ENCODE measurements at places on chromosomes 5 and 9. TPM values are rescaled to one million over a fixed set of nuclear protein-coding genes. Genes with fewer than 3 reads are reported as not detected.

CAMLG gene
- 23.6 TPM for total RNA-seq

GRCh38 chr9:111052791-111053190, 14.5 kb upstream of the LPAR1 start:
- no peak overlapping the region for H3K27ac ChIP-seq
- H3K4me3 ChIP-seq: no peak overlapping the region
- no peaks in the 10 kb centered on the region for H3K27me3 ChIP-seq
- no peaks in the 10 kb centered on the region for H3K4me1 ChIP-seq

- no peak for DNase-seq
- no peak overlapping the region for H3K27ac ChIP-seq
- H3K36me3 ChIP-seq: no peaks in the 10 kb centered on the region
- H3K4me1 ChIP-seq: no peaks in the 10 kb centered on the region
Measured at GRCh38 chr5:31427013-31427723, 104.7 kb downstream of the DROSHA start.

GRCh38 chr9:122810306-122810946, 10.5 kb downstream of the OR1K1 start:
- H3K27me3 ChIP-seq: no peaks in the 10 kb centered on the region
- peak; percentile 73 for DNase-seq
- no peak overlapping the region for H3K4me3 ChIP-seq
- H3K36me3 ChIP-seq: no peaks in the 10 kb centered on the region
- H3K4me1 ChIP-seq: no peaks in the 10 kb centered on the region
- no peak overlapping the region for H3K27ac ChIP-seq

- peaks cover 16% of the 10 kb centered on the region for H3K4me1 ChIP-seq
- H3K27ac ChIP-seq: no peak overlapping the region
- no peaks in the 10 kb centered on the region for H3K27me3 ChIP-seq
Measured at GRCh38 chr5:32098291-32098690, 75.8 kb downstream of the GOLPH3 start.

DNA sequence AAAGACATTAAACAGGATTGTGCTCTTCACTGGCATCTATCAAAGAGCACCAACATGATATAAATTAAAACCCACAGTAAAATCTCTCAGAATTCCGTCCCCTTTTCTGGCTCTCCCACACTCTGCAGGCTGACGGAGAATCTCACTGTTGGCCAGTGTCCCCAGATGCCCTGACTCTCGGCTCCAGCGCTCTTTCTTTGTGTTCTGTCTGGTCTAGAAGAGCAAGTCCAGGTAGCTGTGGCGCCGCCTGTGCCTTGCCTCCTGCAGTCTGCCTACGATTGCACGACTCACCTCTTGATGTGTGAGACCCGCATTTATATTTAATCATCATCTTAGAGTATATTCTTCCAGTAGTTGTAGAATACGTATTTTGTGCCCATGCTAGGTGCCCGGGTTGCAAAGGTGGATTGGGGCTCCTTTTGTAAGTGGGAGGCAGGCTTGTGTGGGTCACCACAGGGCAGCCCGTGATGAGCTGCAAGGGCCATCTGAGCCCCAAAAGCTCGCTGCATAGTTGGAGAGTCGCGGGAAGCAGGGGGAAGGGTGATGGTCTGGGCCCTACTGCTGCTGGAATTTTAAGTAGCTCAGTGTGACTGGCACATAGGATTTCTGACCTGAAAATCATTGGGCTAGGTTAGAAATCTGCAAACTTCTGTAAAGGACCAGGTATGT, 55.6 kb downstream of the EHMT1 start:
- H3K27me3 ChIP-seq: no peaks in the 10 kb centered on the region
- H3K4me1 ChIP-seq: peaks cover 31% of the 10 kb centered on the region
- H3K36me3 ChIP-seq: peaks cover 6% of the 10 kb centered on the region

GRCh38 chr5:138696501-138696900, 56.7 kb upstream of the CTNNA1 start:
- DNase-seq: no peak
- no peaks in the 10 kb centered on the region for H3K36me3 ChIP-seq

DNA sequence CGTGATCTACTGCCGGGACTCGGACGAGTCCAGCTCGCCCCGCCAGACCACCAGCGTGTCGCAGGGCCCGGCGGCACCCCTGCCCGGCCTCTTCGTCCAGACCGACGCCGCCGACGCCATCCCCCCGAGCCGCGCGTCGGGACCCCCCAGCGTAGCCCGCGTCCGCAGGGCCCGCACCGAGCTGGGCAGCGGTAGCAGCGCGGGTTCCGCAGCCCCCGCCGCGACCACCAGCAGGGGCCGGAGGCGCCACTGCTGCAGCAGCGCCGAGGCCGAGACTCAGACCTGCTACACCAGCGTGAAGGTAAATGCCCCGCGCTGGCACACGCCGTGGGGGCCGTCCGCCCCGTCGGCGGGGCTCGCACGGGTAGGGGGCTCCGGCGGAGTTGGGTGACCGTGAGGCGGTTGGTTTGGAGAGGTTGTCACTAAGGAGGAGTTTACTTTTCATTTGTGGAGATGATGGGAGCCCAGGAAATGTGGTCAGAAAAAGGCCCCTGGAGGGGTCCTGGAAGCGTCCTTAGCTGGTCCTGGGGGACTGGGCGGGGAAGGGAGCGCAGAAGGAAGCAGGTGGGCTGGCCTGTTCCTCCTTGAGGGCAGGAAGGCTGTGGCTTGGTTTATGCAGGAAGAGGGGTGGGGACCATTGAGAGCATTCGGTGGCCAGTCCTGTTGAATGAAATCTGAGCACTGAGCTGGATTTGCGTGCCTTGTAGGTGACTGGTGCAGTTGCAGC, 647 bp downstream of the PDE8B start:
- peak; percentile 3 for DNase-seq
- H3K4me3 ChIP-seq: peak overlapping the region; percentile 31
- no peak overlapping the region for H3K27ac ChIP-seq
- H3K36me3 ChIP-seq: no peaks in the 10 kb centered on the region
- H3K27me3 ChIP-seq: peaks cover 73% of the 10 kb centered on the region
- peaks cover 12% of the 10 kb centered on the region for H3K4me1 ChIP-seq
